ENCODE measurements at places on chromosomes 13 and 19.

- DNase-seq, result no peak
These were observed 129.0 kb downstream of the IRS2 start for GRCh38 chr13:109657395-109657794.

- no peak for DNase-seq
These were observed 5.5 kb upstream of the ADAMTS10 start for GRCh38 chr19:8615813-8616596.

DNA sequence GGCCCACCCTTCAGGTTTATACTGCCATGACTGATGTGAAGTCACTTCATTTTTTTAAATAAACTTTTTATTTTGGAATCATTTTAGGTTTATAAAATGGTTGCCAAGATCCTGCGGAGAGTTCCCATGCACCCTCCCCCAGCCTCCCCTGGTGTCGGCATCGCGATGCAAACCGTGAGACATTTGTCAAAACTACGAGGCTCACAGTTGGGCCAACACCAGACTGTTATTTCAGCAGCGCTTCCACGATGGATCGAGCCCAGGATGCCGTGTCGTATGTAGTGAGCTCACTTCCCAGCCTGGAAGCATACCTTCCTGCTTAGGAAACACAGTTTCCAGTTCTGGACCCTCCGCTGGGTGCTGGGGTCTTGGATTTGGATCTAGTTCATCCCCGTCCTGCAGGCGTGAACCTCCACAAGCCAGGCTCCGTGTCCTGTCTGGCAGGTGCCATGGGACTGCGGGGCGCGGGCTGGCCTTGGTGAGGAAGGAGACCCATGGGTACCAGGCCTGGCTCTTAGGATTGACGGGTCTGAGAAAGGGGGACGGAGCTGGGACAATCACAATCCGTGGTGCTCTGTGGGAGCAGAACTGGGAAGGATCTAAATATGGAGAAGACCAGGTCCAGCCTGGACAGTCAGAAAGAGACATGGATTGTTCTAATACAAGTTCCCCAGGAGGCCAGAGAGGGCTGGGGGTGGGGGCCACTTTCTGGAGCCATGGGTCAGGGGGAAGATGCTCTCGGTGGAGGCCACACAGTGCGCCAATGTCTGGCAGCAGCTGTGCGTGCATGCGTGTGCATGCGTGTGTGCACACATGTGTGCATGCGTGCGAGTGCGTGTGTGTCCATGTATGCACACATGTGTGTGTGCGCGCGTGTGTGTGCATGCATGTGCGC, 2.4 kb upstream of the SBK2 start:
- DNase-seq, result no peak

DNA sequence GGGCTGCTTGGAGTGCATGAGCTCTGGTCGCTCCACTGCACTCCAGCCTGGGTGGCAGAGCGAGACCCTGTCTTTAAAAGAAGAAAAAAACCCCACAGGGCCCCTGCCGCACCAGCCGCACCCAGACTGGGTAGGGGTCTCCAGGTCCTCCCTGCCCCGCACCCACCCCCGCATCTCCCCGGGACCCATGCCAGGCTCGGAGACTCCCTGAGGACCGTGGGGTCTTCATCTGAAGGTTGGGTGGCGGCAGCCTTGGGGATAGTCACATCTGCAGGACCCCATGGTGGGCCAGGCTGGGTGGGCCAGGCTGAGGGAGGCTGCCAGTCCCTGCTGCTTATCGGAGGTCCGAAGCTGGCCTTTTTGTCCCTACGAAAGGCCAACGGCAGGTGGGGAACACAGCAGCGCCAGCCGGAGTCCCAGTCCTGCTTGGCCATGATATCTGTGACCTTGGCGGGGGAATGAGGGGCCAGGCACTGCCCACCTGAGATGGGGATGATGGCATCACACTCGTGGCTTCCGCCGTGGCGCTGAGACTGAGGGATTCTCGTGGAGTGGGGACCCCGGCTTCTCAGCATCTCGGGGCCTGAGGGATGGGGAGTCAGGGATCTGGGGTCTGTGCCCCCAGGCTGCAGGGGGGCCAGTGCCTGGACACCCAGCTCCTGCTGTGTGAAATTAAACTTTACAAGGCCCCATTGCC, 11.1 kb downstream of the EFNA2 start:
- DNase-seq, result no peak

GRCh38 chr19:24101459-24102115, 14.6 kb downstream of the ZNF254 start:
- DNase-seq, result no peak

- no peak for DNase-seq
These were observed 575 bp downstream of the CARM1 start for GRCh38 chr19:10871711-10872545.

DNA sequence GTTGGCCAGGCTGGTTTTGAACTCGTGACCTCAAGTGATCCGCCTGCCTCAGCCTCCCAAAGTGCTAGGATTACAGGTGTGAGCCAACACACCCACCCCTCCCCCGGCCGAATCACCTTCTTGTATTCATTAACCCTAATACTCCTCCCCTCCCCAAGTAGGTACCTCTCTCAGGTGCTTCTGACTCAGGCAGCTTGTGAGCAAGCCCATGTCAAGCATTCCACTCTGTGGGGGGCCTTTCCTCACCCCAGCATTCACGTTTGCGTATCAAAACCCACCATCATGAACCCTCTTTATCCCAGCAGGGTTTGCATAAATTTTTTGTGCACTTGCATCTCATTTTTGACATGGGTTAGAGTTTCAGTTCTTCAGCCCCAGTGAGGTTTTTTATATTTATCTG, 23.6 kb upstream of the RFXAP start:
- no peak for DNase-seq

DNA sequence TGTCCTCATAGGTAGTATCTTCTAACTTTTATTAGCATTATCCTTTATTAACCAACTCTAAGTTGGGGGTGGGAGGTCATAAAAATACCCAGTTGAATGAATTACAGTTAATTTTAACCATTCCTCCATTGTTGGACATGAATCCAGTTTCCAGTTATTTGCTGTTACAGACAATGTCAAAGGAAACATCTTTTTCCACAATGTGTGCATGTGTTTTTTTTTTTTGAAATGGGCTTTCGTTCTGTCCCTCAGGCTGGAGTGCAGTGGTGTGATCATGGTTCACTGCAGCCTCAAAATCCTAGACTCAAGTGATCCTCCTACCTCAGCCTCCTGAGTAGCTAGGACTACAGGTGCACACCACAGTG, 32.0 kb downstream of the KLF5 start:
- DNase-seq, result no peak

Data from cortex of kidney (tissue), 1 donor.